Fibroblast of lung (primary cell): ENCODE measurements at places on chromosomes 13 and 19.

DNA sequence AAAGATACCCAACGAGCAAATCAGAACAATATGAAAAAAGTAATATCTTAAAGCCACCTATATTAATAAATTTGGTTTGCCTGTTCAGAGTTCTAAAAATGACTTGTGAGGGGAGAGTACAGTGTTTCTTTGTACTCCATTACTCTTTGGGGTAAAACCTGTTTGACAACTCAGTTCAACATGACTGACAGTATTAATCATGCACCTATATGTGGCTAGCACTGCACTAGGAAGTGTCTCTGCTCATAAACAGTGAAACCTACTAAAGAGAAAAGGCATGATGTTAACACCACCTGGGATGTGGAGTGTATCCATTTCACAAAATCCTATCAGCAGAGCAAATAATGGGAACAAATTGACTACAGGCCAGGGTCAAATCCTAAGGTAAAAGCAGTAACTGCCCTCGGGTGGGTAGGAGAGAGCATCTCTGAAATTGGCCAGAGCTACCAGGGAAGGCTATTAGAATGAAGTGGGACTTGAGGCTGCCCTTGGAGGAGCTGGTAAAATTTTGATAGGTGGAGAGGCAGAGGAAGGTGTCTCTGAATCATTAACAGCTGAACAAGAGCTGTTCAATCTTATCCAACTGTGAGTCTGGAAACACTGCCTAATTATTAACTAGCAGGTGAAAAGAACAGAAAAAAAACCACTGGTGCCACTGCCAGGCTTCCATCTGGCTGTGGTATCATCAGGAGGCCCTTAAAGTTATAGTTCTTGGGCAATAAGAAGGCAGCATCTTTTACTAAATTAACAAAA is 365.1 kb downstream of the DNAJC15 start:
- H3K27ac ChIP-seq: no peak overlapping the region
- no peak for DNase-seq
- H3K27me3 ChIP-seq: no peaks in the 10 kb centered on the region
- peaks cover 4% of the 10 kb centered on the region for H3K4me1 ChIP-seq
- H3K4me3 ChIP-seq: no peak overlapping the region

GRCh38 chr13:43428545-43429296 is 358.1 kb downstream of the ENOX1 start:
- H3K27me3 ChIP-seq: no peaks in the 10 kb centered on the region
- no peak for DNase-seq
- H3K4me3 ChIP-seq: no peak overlapping the region
- no peaks in the 10 kb centered on the region for H3K36me3 ChIP-seq

DNA sequence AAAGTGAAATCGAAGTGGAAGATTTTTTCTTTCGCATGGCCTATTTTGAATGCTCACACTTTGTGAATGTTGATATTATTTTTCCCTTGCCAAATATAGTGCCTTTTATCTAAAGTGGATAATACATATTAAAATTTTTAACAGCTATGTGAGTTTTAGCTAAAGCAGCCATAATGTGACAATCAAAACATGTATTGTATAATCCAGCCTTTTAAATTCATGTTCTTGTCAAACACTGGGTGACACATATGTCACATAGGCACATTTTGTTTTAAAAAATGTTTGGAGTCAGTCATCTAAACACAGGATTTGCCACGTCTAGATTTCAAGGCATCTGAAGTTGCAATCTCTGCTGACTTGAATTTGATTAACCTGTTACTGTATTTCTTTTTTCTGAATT is 1256.6 kb downstream of the SLITRK1 start:
- no peaks in the 10 kb centered on the region for H3K27me3 ChIP-seq
- no peak for DNase-seq
- H3K4me1 ChIP-seq: no peaks in the 10 kb centered on the region
- no peak overlapping the region for H3K27ac ChIP-seq
- H3K4me3 ChIP-seq: no peak overlapping the region

DNA sequence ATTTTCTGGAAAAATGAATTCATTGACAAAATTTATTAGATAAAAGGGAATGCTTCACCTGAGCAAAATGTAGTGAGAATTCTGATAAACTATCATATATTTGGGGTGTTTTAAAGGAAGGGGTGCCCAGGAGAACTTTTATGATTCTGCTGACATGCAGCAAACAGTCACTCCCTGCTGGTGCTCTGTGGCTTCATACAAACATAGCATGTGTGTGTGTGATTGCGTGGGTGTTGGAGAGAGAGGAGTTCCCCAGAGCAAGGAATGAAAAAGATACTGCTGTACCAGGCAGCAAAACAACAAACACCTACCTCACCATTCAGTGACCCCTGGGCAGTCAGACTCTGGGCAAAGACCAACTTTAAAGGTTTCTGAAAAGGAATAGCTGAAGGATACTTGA is 546.7 kb downstream of the RFC3 start:
- peak; percentile 51 for DNase-seq
- no peak overlapping the region for H3K4me3 ChIP-seq
- no peaks in the 10 kb centered on the region for H3K36me3 ChIP-seq
- H3K4me1 ChIP-seq: no peaks in the 10 kb centered on the region

- H3K36me3 ChIP-seq: no peaks in the 10 kb centered on the region
- no peak overlapping the region for H3K27ac ChIP-seq
- no peaks in the 10 kb centered on the region for H3K4me1 ChIP-seq
Measured at GRCh38 chr19:42516771-42517170, 11.5 kb downstream of the CEACAM1 start.

- no peak for DNase-seq
- H3K27ac ChIP-seq: no peak overlapping the region
- no peak overlapping the region for H3K4me3 ChIP-seq
Measured at GRCh38 chr13:102012299-102013293, 389.3 kb downstream of the FGF14 start.

GRCh38 chr13:40052954-40053353 is 397.5 kb downstream of the COG6 start:
- H3K4me1 ChIP-seq: no peaks in the 10 kb centered on the region
- no peak for DNase-seq
- H3K27me3 ChIP-seq: no peaks in the 10 kb centered on the region
- no peaks in the 10 kb centered on the region for H3K36me3 ChIP-seq
- no peak overlapping the region for H3K27ac ChIP-seq

- H3K4me1 ChIP-seq: no peaks in the 10 kb centered on the region
- H3K36me3 ChIP-seq: no peaks in the 10 kb centered on the region
- no peaks in the 10 kb centered on the region for H3K27me3 ChIP-seq
- H3K27ac ChIP-seq: no peak overlapping the region
- DNase-seq: no peak
Measured at GRCh38 chr13:66273011-66273410, 957.1 kb downstream of the PCDH9 start.

DNA sequence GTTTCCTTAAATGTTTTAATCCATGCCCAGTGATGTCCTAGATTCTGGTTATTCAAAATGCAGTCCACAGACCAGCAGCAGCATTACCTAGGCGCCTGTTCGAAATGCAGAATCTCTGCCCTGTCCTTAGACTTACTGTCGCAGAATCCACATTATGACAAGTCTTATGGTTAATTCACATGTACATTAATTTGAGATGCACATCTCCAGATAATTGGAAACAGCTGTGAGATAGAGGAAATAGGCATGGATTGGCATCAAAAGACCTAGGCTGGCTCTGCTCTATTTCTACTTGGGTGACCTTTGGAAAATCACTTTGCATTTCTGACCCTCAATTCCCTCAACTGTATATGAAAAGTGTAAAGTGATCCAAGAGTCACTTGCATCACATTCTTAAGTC is 700.7 kb downstream of the DIAPH3 start:
- no peaks in the 10 kb centered on the region for H3K4me1 ChIP-seq
- no peaks in the 10 kb centered on the region for H3K36me3 ChIP-seq
- H3K4me3 ChIP-seq: no peak overlapping the region
- H3K27ac ChIP-seq: no peak overlapping the region

DNA sequence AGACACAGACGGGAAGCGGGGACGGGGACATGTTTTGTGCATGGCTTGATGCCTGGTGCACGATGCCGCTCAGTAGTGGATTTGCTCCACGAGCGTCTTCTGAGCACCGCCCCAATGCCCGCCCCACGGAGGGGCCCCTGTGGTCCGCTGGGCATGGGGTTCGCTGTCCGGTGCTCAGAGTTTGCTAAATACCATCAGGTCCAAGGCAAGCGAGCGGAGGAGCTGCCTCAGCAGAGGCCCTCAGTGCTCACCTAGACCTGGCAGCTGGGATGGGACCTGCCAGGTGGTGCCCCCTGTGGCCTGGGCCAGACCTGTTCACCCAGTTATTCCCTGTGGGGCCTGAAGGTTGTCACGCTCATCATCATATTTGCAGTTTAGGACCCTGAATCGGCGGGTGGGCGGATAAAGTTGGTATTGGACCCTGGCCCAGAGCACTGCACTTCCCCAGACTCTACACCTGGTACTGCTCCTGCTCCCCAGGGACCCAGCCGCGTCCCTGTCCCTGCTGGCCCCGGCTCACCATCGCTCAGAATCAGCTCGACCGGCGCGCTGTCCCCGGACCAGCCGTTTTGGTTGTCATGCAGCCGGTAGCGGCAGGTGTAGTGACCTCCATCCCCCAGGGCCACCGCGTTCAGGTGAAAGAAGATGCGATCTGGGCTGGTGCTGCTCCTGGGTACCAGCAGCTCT is 2.3 kb downstream of the A1BG start:
- H3K27ac ChIP-seq: no peak overlapping the region
- peaks cover 2% of the 10 kb centered on the region for H3K36me3 ChIP-seq
- H3K4me3 ChIP-seq: no peak overlapping the region
- H3K4me1 ChIP-seq: no peaks in the 10 kb centered on the region
- no peak for DNase-seq
